ENCODE measurements at places on chromosomes 5 and 9. TPM values are rescaled to one million over a fixed set of nuclear protein-coding genes. Genes with fewer than 3 reads are reported as not detected.

DNA sequence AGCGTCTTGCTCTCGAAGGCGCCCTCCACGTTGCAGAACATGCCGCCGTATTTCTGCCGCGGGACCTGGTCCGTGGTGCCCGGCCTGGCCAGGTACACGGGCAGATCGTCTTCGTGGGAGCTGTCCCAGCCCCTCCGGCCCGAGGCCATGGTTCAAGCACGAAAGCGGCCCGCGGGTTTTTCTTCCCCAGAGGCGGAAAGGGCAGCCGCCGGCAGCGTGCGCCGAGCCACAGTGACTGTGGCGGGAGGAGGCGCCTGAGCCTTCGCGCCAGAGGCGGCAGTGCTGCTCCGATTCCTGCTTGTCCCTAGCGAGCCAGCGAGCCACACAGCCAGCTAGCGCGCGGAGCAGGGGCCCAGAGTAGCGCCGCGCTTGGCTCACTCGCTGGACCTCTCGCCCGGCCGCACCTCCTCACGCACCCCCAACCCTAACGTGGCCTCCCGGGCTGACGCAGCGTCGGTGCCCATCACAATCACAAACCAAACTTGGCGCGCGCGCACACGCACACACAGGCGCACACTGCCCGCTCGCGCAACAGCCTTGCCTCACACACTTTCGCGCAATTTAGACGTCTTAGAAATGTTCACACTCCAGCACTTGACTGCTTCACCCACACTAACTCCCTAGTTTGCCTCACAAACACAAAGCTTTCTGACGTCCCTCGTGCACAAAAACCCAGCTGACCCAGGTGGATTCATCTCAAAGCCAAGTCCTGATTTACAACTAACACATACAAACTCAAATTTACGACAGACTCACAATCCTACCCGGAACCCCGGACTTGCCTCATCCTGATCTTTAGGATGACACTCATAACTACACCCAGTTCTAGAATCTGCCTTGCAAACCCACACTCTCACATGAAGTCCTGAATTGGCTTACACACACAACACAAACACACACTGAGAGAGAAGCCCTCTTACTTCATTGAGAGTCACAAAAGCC, at the start of gene DPYSL3:
TSS of gene DPYSL3 (minus strand) at position 359 of the 942 bp plus-strand sequence. CDS start at position 149, 210 bp downstream.
- peak; percentile 30 for DNase-seq

DNA sequence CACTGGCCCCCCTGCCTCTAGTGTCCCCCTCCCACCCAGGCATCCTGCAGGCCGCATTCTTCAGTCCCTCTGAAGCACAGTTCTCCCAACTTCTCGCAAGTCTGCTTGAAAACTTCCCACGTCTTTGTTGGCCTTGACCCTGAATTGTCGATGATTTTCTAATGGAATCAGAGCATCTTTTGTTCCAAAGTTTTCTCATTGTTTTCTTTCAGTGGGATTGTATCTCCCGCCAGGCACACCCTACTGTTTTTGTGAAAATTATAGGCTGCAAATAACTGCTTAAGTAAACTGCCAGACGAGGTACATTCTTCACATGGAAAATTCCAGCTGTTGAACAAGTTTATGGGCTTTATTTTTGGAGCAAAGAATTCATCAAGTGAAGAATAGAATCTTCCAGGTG, 122.6 kb upstream of the SLC25A48 start:
- DNase-seq, result no peak

- no peak for DNase-seq
Observed at GRCh38 chr5:106737111-106737510, 933.6 kb downstream of the EFNA5 start.

GRCh38 chr9:123400926-123401503, 45.0 kb downstream of the CRB2 start:
- no peak for DNase-seq

- no peak for DNase-seq
Observed at GRCh38 chr9:21856301-21857094, 54.1 kb downstream of the MTAP start.

DNA sequence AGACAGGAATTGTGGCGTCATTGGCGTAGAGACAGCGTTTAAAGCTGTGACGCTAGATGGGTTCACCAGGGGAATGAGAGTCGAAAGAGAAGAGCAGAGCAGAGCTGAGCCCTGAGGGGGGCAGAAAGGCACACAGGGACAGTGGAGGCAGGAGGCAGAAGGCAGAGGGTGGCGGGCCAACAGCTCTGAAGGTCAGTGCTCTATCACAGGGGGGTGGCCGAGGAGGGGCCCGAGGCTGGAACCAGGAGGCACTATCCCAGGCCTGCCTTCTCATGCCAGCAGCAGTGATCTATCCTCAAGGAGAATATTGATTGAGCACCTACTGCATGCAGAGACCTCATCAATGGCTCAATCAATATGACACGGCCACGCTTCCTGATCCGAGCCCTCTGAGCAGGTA, 132.4 kb downstream of the KCNIP1 start:
- DNase-seq, result no peak

DNA sequence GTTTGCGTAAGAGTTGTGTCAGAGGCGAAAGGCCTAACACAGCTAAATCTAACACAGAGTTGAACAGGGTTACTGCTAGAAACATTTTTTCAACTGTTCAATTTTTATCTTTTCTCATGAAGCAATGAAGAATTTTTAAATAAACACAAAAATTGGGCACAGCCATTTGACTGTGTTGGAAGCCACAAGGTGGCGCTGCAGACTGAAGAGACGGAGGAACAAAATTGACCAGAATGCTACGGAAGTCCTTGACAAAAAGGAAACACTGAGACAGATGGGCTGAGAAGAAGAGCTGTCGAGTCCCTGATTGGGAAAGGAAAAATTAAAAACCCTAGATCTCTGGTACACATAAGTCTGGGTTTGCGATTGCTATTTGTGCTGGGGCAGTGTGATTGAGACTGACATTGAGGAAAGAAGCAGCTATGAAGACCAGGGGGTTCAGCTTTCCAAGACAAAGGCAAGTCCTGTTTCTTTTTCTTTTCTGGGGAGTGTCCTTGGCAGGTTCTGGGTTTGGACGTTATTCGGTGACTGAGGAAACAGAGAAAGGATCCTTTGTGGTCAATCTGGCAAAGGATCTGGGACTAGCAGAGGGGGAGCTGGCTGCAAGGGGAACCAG, at the start of gene PCDHB9:
TSS of gene PCDHB9 (plus strand) at position 265 of the 616 bp plus-strand sequence. CDS start at position 423, 158 bp downstream.
- no peak for DNase-seq

GRCh38 chr9:21205204-21205603, 1.7 kb downstream of the IFNA10 start:
- DNase-seq, result no peak

DNA sequence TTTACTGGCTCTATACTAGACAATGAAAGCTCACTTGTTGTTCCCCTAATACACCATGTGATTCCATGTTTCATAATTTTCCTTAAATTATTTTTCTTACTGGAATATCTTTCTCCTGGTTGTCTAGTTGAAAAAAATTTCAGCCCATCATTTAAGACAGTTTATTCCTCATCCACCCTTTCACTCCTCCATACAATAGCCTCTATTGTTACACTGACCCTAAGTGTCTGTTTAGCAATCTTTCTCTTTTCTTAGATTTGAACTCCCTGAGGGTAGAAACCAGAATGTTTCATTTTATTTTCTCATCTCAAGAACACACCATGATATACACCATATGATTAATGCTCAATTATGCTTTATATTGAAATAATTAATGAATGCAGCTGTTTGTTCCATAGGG, 413.4 kb upstream of the ITGA1 start:
- DNase-seq, result no peak

DNA sequence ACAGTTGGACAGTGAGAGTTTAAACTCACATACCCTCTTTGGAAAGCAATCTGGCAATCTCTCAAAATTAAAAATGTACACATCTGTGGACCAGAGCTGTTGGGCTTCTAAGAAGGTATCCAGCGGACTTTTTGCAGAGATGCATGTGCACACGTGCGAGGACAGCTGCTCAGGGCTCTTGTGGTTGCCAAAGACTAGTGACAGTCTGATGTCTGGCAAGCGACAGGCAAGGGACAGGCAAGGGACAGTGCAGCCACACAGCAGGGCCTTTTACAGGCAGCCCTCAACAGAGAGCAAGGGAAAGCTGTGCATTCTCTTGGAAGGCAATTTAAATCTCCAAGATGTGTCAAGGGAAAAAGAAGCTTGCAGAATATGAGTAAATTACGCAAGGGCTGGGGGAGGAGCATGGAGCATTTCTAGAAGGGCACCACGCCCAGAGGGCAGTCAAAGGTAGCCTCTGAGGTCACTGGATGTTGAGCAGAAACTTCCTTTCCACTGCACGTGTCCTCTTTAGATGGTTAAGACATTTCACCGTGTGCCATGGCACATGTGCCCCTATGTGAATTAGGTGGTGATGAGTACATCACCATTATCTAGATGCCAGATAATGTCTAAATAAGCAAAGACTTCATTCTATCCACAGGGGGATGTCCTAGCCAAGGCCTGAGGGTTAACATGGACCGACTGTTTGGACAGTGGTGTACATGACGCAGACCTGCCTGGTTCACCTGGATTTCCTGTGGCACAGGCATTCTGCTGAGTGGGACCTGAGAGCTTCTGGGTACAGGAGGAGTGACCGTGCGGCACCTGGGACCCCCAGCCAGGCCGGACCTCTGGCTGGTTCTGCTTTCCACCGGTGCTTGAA, 9.1 kb downstream of the GFPT2 start:
- no peak for DNase-seq

DNA sequence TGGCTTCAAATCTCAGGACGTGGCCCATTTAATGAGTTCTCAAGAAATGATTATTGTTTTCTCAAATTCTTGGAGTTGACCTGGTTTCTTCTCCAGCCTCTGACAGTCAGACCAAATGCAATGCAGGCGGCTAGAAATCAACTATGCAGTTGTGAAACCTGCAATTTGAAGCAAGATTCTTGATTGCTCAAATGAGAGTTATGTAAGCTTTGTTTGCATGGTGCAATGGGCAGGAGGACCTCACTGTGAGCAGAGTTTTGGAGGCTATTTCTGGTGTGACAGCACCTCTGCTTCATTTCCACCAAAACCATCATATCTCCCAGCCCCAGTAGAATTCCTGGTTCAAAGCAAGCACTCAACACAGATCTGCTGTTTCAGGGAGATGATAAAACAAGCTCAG, 500.0 kb upstream of the KLF4 start:
- no peak for DNase-seq

- DNase-seq, result no peak
Observed at GRCh38 chr5:145887217-145887616, 14.4 kb upstream of the GRXCR2 start.

GRCh38 chr9:88533951-88534455, 975 bp upstream of the NXNL2 start:
- DNase-seq, result no peak

GRCh38 chr5:96338624-96339415, 94.2 kb downstream of the PCSK1 start:
- DNase-seq, result no peak

DNA sequence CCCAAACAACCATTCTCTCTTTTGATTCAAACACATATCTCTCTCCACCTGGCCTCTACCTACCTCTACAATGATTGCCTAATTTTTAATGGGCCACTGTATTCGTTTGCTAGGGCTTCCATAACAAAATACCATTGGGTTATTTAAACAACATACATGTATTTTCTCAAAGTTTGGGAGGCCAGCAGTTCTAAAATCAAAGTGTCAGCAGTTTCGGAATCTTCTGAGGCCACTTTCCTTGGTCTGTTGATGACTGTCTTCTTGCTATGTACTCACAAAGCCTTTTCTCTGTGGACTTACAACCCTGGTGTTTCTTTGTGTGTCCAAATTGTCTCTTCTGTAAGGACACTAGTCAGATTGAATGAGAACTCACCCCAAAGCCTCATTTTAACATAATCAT, 214.7 kb downstream of the BRINP1 start:
- DNase-seq, result no peak

- no peak for DNase-seq
Observed at GRCh38 chr9:114619191-114619761, 8.2 kb downstream of the TMEM268 start.

DNA sequence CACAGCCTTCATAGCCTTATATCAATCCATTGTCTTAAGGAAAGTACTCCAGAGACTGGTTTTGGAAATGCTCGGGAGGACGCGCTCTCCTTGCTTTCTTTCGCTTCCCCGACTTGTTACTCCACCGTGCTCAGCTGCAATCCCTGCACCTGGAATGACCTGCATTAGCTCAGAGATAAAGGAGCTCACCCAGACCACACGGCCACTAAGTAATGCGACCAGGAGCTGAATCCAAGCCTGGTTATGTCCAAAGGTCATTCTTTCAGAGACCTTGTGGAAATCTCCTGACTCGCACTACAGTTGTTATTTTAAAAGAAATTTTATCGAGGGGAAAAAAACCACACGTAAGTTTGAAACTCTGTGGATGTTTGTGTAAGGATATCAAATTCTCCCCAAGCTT, 135.3 kb upstream of the DPYSL3 start:
- no peak for DNase-seq

Gene PCAT7
- polyA plus RNA-seq, result 0.37 TPM

Gene NDFIP1
- 131 TPM for polyA plus RNA-seq

Gene CCNJL
- 8.7 TPM for polyA plus RNA-seq

Gene PHAX
- 87.5 TPM for polyA plus RNA-seq
